DMS153 (cell line): ENCODE measurements at places on chromosomes 11 and 22.

DNA sequence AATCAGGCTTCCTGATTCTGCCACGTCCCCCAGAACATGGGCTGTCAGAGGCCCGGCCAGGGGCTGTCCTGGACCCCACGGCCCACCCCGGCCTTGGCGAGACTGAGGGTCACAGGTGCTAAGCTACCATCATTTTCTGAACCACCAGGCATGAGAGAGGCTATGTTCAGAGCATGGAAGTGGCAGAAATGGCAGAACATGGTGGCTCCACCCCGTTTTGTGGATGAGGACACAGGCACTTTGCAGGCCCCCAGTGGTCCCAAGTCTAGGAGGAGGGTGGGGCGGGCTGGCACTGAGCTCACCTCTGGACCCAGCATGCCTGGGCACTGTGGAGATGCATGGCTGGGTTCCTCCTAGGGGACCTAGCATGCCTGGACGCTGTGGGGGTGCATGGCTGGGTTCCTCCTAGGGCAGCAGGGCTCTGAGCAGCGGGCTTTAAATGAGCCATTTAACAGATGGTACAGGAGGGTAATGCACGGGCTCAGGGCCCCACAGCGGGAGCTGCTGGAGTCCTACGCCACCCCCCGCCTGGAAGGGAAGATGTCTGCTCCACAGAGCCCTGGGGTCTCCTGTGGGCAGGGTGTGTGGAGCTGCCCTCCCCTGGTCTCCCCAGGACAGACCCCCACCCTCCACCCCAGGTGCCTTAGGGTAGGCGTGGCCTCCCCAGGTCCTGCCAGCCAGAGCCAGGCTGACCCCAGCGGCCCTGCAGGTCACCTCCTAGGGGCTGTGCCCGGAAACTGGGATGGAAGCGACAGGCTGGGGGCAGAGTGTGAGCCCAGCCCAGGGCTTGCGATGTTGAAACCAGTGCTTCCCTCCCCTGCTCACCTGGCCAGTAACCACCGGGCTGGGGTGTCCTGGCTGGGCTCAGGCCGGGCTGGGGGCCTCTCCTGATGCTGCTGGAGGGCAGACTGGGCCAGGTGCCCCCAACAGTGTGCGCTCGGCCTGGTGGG lies 6.1 kb upstream of the MUC5AC start:
- no peak for DNase-seq

DNA sequence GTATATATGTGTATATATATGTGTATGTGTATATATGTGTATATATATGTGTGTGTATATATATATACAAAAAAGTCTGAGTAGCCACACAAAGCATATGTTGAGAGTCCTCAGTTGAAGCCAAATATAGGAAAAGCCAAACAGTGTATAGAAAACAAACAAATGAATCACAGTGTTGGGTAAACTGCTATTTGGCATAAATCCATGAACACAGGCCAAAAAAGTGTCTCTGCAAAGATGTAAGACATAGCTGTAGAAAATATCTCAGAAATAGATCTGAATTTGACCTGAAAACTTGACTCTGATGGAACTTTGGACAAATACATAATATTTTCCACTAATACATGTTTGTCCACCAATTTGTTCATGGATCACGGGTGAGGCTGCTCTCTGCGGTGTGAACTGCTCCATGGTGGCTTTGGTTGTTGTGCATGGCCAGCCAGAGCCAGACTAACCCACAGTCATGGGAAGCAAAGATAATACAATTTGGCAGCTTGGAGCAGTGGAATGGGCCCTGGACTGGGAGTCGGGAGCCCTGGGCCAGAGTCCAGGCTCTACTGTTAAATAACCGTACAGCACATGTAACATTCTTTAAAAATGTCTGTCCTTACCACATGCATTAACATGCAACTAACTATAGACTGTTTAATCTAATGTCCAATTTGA lies 76.9 kb upstream of the EED start:
- no peak for DNase-seq

GRCh38 chr11:48138222-48138621 lies 78.4 kb upstream of the OR4B1 start:
- no peak for DNase-seq

- DNase-seq: no peak
Observed at GRCh38 chr11:69682221-69682620, 7.1 kb upstream of the LTO1 start.

- DNase-seq: no peak
Observed at GRCh38 chr22:26903030-26903856, 245.9 kb downstream of the MIAT start.

GRCh38 chr11:10358696-10359095 lies 53.8 kb downstream of the ADM start:
- no peak for DNase-seq

DNA sequence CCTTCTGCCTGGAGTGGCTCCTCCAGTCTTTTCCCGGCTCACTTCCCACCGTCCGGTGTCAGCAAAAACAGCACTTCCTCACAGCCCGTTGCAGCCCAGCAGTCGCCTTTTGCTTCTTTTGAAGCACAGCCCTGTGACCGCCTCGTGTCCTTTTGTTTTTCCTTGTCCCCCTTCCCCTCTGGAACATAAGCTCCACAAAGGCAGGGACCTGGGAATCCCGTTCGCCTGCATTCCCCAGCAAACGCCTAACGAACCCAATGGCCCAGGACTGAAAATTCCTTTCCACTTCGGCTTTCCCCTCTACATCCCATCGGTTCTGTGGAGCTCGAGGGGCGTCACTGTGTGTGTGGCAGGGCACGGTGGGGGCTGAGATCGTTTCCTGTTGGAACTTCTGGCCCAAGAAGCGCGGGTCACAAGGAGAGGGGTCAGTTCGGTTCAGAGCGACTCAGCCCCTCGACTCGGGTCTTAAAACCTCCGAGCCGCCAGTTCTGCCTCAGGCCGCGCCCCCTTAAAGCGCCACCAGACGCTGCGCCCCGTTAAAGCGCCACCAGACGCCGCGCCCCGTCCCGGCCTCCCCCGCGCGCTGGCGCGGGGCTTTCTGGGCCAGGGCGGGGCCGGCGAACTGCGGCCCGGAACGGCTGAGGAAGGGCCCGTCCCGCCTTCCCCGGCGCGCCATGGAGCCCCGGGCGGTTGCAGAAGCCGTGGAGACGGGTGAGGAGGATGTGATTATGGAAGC lies 841 bp downstream of the RIC8A start:
- peak; percentile 13 for DNase-seq
